Lung microvascular endothelial cell (primary cell): ENCODE measurements at places on chromosomes 4 and X. TPM values are rescaled to one million over a fixed set of nuclear protein-coding genes. Genes with fewer than 3 reads are reported as not detected.

The KLKB1 gene
- 0.20 and 0.22 TPM in 2 replicates for total RNA-seq

The ANXA3 gene
- total RNA-seq, result 23.8 and 49.9 TPM in 2 replicates

The TEX13D gene
- not detected in 2 replicates for total RNA-seq

The BBS7 gene
- total RNA-seq, result 7.3 and 8.5 TPM in 2 replicates

The PPEF2 gene
- under 0.01 TPM in 1 of 2 replicates, not detected in the other for total RNA-seq

The BOD1L1 gene
- 15.7 and 24.0 TPM in 2 replicates for total RNA-seq

The ANOS1 gene
- total RNA-seq, result 0.22 and 0.60 TPM in 2 replicates
